ENCODE measurements at places on chromosomes 4 and X.

GRCh38 chrX:39206399-39207145 lies 405.3 kb downstream of the MID1IP1 start:
- DNase-seq, result no peak

- no peak for DNase-seq
Measured at GRCh38 chrX:23365541-23365940, 30.9 kb downstream of the PTCHD1 start.

- no peak for DNase-seq
Measured at GRCh38 chr4:99845708-99846469, 29.3 kb downstream of the DAPP1 start.

DNA sequence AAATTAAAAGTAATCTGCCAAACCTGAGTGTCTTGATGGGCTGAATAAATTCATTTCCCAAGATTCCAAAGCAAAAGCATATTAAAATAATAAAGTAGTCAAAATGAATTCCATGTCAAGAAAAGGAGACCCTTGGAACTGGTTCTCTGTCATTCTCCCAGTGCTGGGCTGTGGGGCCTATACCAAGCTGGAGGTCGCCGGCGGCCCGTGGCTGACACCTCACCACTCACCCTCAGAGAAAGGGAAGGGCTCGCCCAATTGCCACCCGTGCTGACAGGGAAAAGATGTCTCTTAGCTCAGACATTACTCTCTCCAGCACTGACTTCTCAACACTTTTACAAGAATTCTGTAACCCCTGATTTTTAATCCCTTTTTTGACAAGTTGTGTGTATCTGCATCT lies 51.7 kb downstream of the GATB start:
- no peak for DNase-seq

DNA sequence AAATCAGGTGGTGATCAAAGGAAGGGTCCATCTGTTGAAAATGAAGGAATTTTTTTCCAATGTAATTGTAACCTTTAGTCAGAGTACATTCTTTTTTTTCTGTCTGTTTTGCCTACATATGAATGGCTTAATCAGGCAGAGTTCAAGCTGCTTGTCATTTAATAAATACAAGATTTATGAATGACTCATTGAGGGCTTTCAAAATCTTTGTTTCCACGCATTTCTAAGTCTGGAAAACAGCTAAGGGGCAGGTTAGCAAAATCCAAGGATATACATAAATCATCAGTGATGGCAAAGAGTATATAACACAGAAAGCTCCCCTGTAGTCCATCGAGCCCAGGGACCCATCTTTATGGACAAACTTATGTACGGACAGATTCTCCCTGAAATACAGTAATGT lies 1.8 kb downstream of the CA5B start:
- DNase-seq, result no peak

GRCh38 chr4:48226199-48226598 lies 43.4 kb downstream of the TEC start:
- no peak for DNase-seq

Measured in activated T-cell treated with anti-CD3 and anti-CD28 coated beads, Interleukin-2, amount 50 U/mL, for 1 hour (primary cell).